Right forelimb (tissue), 1 donor: ENCODE measurements at places on chromosomes 16 and 17.

DNA sequence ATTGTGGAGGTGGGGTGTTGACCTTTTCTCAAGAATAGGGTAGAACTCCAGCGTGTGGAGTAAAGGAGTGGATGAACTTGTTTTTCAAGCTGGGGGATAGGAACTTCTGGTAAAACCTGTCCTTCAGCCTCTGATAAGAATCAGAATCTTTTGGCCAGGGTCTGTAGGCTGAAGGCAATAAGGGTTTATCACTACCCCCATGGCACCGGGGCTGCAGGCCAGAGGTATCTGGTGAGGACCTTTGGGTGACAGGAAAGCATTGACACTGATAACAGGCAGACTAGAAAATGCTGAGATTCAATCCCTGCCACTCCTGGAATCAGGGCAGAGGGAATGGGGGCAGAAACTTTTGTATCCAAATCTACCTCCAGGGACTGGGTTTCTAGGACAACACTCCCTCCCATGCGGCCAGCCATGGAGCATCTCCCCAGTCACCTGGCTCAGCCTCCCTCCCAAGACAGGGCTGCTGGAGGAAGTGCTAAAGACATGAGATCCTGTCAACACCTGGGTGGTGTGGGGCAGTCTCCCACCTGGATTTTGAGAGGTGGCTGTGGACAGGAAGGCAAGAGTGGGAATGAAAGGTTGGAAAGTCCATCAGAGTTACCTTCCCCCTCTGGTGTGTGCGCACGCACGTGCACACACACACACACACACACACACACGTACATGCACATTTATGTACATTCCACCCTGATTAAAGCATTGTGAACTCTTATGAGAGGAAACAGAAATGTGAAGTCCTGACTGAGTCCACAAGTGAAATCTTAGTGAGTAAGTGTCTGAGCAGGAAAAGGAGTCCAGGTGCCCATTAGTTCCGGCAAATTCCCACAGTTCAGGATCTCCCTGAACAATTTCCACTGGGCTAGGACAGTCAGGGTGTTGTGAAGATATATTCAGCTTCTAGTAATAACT lies 53.1 kb upstream of the MARCHF10 start:
- no peak for DNase-seq

DNA sequence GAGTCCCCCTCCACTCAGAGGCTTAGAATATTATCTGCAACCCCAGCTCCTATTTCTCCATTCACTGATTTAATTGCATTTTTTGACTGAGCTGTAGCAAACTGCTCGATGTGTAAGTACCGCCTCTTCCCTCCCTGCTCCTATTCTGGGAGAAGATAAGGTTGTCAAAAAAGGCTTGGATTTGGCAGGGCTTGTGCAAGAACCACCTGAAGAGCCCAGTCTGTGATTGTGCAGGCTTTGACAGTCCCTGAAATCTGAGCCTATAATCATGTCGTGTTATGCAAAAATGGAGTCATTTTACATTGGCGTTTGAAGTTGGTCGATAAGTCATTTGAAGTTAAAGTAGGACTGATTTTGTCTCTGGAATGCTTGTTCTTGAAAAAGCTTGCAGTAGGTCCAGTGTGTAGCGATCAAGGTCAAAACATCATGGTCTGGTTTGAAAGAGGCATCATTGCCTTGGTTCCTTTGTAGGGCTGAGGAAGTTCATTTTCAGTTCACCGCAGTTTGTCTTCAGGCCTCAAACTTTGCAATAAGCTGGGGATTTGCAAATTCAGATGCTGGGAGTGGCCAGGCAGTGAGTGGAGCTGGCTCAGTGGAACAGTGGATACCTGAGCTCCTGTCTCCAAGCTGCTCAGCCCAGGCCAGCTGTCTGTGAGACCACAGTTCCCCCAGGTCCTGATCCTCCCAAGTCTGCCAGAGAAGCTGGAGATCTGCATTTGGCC lies 68.8 kb downstream of the KATNIP start:
- peak; percentile 47 for DNase-seq

GRCh38 chr17:51604299-51605020 lies 344.1 kb downstream of the UTP18 start:
- DNase-seq = no peak

GRCh38 chr16:85258629-85259028 lies 146.4 kb upstream of the CIBAR2 start:
- no peak for DNase-seq

DNA sequence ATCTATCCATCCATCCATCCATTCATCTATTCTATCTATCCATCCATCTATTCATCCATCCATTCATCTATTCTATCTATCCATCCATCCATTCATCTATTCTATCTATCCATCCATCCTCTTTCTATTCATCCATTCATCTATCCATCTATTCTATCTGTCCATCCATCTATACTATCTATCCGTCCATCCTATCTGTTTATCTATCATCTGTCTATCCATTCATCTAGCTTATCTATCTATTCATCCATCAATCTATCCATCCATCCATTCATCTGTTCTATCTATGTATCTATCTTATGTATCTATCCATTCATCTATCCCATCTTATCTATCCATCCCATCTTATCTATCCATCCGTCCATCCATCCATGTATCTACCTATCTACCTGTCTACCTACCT lies 8.8 kb downstream of the RNF213 start:
- no peak for DNase-seq

DNA sequence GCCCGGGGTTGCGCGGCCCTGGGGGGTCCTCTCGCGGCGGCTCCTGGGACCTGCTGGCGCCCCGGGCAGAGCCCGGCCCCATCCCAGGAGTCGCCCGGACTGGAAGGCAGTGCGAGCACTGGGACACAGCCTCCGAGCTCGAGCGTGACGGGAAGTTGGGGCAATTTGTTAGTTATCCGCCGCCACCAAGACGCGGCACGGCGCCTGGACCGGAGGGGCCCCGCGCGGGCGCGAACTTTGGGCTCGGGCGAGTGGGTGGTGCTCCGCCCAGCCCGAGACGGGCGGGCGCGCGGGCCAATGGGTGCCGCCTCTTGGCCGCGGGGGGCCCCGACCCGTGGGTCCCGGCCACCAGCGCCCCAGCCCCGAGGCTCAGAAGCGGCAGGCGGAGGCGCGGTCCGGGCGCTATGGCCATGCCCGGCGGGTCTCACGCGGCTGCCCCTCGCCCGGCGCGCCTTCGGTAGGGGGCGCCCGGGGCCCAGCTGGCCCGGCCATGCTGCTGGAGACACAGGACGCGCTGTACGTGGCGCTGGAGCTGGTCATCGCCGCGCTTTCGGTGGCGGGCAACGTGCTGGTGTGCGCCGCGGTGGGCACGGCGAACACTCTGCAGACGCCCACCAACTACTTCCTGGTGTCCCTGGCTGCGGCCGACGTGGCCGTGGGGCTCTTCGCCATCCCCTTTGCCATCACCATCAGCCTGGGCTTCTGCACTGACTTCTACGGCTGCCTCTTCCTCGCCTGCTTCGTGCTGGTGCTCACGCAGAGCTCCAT lies at the start of gene ADORA2B:
ADORA2B (plus strand) TSS at position 372 of the 768 bp plus-strand sequence; CDS start at position 491, 119 bp downstream.
- DNase-seq = peak; percentile 81

- peak; percentile 87 for DNase-seq
These were observed at the start of gene CCDC57 for GRCh38 chr17:82212331-82213250. CCDC57 (minus strand) TSS chr17:82212842; CDS start chr17:82201944, 10,898 bp downstream.

GRCh38 chr17:73652886-73653480 lies 8.7 kb upstream of the SDK2 start:
- DNase-seq = no peak

DNA sequence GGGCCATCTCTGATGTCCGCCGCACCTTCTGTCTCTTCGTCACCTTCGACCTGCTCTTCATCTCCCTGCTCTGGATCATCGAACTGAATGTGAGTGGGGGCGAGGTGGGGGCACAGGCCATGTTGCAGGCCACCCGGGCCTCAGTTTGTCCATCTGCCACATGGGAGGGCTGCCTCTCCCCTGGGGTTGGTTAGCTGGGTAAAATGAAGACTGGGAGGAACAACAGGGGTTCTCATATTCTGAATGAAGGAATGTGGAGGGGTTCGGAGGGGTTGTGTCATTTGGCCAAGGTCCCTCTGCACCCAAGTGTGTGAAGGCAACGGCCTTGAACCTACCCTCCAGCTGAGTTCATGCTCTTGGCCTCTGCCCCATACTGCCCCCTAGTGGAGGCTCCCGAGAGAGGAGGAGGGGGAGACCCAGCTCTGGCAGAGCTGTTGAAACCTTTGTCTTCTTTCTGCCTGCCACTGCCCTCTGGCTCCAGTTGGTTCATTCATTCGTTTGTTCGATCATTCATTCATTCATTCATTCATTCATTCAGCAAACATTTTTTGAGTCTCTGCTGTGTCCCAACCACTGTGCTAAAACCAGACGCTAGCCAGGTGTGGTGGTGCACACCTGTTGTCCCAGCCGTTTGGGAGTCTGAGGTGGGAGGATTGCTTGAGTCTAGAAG lies 11.4 kb upstream of the TCAP start:
- no peak for DNase-seq

DNA sequence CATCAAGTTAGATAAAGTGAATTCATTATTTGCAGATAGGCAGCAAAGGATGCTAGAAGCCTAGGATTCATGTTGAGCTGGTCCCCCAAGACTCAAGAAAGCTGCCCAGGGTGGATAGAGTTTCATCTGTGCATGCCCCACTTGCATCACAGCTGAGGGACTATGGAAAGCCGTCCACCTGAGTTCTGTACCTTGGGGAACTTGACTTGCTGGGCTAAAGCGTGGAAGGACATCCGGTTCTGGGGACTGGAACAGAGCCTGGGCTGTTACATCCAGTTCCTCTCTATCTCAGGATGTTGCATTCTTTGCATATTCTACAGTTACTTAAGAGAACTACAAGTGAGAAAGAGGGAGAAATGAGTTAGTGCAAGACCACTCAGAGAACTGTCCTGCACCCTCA lies 458.4 kb downstream of the SHISA9 start:
- DNase-seq = no peak

DNA sequence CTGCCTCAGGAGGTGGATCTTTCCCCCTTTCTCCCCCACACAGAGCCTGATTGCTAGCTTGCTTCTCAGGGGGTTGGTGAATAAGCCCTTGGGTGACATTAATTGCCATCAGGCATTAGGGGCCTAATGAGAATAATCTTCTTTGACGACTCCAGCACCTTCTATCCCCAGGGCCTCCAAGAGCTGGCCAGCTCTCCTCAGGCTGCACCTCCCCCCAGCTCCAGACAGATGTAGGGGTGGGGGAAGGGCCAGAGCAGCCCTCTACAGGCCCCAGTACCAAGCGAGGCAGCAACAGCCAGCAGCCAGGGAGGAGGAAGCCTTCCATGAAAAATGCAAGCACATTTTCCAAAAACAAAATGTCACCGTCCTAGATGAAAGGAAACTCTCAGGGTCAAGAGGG lies 1.4 kb upstream of the TMEM132E start:
- no peak for DNase-seq

GRCh38 chr16:78523212-78523985 lies 423.9 kb downstream of the WWOX start:
- no peak for DNase-seq

DNA sequence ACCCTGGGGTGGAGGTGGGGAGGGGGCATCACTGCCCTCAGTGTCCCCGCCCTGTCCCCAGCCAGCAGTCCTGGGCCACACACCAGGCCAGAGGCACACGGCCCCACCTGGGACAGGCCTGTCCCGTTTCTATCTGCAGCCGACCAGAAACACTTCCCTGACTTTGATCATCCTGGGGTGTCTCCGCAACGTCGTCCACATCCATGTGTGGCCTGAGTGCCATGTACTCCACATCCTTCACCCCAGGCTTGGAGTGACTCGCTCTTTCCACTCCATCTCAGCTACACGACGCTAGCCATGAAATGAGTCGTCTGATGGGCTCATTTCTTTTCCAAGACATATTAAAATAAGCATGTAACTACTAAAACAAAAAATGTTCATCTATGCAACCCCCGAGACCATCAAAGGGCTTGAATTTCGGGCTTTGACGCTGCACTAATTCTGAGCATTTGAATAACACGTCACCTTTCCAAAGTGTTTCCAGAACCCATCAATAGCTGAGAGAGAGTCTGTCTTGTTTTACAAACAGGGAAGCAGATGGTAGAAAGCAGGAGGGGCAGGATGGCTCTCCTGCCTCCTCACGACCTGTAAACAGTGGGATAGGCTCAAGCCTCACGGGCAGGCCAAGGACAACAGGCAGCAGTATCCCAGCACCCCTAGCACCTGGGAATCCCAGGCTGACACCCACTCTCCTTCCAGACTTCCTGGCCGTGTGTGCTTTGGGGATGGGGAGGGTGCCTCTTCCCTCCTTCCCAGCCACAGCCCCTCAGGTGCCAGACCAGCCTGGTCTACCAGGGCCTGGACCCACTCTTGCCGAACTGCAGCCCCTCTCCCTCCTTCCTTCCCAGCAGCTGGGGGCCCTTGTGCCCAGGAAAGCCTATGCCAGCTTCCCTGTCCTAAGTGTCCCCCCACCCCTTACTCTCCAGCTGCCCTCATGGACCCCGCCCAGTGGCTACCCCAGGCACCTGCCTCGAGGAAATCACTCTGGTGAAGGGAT lies 20.0 kb upstream of the RASD1 start:
- DNase-seq = peak; percentile 70

DNA sequence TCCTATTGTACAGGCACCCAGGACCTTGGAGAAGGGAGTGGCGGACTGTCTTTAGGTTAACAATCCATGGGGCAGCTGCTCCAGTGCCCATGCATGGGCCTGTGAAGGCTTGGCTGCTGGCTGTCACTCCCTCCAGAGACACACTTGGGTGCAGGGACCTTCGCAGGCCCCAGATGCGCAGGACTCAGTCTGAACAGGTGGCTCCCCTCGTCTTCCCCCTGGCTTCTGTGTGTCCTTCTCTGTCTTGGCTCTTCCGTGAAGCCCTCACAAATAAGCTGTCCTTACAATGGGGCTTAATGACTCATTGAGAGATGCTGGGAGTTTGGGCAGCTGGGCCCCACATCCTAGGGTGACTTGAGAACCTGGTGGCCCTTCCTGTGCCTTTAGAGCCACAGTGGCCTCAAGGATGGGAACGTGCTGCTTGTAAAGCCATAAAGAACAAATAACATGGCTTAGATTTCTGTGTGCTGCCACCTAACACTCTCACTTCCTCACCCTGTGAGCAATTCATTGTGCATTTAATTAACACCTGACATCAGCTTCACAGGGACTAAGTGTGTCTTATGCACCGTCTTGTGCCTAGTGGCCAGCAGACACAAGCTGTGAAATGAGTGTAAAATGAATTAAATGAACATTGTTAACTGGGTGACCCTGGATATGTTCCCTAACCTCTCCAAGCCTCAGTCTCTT lies 340.7 kb downstream of the SNX29 start:
- no peak for DNase-seq

- no peak for DNase-seq
These were observed 28.3 kb downstream of the TTC19 start for GRCh38 chr17:16027708-16028584.

- no peak for DNase-seq
These were observed 207.3 kb downstream of the KIF2B start for GRCh38 chr17:54029986-54030385.

GRCh38 chr17:37182786-37183465 lies 192.9 kb upstream of the C17orf78 start:
- DNase-seq = no peak

DNA sequence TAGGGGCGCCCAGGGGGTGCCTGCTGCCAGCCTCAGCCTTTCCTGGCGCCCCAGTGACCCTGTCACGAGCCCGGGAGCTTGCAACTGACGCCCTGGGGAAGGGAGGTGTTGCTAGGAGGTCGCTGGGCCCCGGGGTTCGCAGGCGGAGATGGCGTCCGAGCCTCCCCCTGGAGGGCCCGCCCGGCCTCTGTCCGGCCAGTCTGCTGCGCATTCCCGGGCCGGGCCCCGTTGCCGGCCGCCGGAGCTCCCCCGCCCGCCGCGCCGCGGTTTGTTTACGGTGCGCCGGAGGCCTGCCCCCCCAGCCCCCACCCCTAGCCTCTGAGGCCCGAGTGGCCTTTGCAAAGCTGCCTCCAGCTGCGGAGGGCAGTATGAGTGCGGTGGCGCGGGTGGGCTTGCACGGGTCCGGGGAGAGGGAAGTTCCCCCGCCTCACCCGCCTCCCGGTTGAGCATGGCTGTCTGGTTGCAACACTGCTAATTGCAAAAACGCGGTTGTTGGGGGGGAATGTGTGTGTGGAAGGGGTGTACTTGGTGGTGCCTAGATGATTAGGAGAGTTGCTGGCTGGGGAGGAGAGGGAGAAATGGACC lies 514 bp downstream of the THRA start:
- no peak for DNase-seq
